ENCODE measurements at places on chromosomes 4 and X.
A peak's percentile ranks its signal among the peaks of the same experiment; 100 is the strongest.

- DNase-seq, result no peak
Measured at GRCh38 chr4:181194096-181194495, 1049.1 kb upstream of the TENM3 start.

DNA sequence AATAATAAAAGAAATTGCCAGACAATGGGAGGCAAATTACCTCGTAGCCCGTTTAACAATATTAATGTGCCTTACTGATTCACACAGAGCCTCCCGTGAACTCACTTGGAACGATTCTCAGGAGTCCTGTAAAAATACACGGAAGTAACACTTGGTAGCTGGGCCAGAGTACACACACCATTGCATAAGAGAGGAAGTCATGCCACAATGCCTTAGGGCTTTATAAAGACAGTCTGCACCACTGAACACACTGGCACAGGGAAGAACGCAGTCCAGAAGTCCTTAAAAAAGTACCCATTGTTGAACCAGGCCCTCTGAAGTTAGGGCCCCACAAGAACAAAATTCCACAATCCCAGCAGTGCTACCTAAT is 15.1 kb downstream of the SLC2A9 start:
- no peak for DNase-seq

DNA sequence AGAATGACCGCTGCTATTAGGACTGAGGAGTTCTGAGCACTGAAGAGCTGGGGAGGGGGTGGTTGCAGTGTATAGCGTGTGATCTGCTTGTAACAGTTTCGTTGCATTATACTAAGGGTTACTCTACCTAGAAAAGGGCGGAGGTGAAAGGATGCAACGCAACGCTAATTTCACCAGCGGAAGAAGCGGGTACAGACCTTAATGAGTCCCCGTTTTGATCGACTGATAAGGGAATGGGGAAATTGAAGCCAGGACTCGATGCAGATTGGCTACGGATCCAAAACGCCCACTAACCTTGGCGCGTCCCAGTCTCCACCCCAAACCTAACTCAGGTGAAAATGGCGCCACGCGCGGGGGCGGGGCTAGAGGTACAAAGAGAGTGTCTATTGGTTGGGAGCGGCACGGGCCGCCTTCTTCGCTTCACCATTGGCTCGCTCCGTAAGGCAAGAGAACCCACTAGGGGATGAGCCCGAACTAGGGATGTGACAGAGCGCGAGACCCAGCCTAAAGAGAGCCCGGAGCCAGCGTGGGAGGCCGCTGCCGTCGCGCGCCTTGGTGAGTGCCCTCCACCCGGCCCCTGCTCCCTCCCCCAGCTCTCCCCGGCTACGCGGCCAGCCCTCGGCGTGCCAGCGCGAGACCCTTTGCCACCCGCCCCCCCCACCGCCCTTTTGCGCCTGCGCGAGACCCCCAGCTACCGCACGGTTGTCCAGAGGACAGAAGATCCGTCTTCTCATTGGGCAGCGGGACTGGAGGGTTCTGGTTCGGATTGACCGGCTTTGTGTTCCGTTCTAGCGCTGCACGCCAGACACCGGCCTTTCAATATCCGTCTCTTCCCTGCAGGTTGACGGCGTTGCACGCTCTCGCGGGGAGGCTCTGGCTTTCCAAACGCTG is at the start of gene EBP:
EBP (plus strand) TSS at position 456 of the 891 bp plus-strand sequence. CDS start 1,964 bp downstream, outside the sequence.
- peak; percentile 85 for DNase-seq

GRCh38 chr4:67456577-67457196 is 88.6 kb downstream of the CENPC start:
- no peak for DNase-seq

- DNase-seq, result no peak
Measured at GRCh38 chr4:121016611-121017010, 55.7 kb downstream of the NDNF start.

DNA sequence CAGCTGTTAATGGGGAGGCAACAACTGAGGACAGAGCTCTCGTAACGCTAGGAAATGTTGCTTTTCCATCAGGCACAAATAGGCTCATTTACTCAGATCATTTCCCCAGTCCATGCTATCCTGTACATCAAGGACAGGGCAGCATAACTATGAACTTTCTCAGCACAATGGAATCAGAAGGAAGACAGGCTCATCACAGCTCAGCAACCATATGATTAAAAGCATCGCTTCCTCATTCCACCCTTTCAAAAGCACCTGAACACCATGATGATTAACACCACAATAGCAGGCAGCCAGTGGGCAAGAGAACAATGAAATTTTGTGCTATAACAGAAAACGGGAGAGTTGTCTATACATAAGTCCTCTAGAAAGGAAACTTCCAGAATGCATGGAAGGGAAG is 297.8 kb downstream of the ZNF674 start:
- DNase-seq, result no peak

GRCh38 chr4:108581083-108581482 is 39.3 kb upstream of the RPL34 start:
- DNase-seq, result no peak

GRCh38 chr4:139633661-139634060 is 32.0 kb upstream of the MGST2 start:
- DNase-seq, result no peak

- no peak for DNase-seq
Measured at GRCh38 chr4:46837639-46838038, 71.4 kb downstream of the COX7B2 start.

- DNase-seq, result no peak
Measured at GRCh38 chr4:143302536-143302935, 34.1 kb upstream of the GAB1 start.

GRCh38 chr4:25075129-25075528 is 44.4 kb upstream of the LGI2 start:
- DNase-seq, result no peak

- no peak for DNase-seq
Measured at GRCh38 chr4:20809812-20810211, 109.6 kb downstream of the PACRGL start.

DNA sequence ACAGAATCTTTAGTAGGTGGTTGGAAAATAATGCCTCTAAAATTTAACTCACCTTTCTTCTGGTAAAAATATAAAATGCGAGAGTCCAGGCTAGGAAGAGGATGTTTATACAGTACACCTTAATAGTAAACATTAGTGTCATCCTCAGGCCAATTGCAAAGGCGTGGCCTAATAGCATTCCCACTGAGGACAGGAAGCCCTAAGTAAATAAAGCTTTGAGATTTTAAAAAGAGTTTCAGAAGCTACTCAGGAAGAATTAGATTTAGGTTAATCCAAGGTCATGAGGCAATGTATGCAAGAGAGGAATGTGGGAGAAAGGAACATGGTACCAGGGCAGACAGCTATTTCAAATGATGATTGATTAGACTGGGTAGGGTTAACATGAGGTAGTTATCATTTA is 49.5 kb downstream of the RPGR start:
- DNase-seq, result no peak

DNA sequence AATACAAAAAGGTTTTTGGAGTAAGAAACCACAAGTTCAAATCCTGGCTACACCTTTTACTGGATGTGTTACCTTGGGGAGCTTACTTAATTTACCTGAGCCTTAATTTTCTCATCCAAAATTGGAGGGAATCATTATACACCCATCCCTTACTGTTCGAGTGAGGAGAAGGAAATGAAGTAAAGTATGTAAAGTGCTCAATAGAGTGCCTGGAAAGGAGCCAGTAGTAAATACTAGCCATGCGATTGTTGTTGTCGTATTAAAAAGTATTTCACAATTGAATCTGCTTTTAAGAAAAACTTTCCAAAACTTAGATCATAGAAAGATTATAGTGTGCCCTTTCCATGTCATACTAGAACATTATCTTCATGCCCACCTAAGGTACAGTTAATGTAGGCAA is 124.5 kb downstream of the ATXN3L start:
- no peak for DNase-seq

DNA sequence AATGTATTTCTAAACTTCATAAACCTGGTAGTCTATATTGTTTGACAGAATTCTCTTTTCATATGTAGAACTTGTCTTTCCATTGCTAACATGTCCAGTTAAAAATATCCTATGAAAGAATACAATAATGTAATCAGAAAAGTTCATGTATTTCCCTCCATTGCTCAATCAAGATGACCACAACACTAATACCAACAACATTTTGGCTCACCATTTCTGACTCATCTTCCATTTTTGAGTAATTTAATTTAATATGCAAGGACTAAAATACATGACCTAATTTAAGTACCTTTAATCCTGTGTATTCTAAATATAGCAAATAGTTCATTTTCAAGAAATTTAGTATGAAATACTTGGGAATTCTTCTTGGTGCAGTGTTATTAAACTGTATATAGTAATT is 239.5 kb upstream of the GPC4 start:
- no peak for DNase-seq

GRCh38 chrX:134949271-134949670 is 41.5 kb upstream of the SMIM10 start:
- DNase-seq, result no peak

GRCh38 chr4:17469931-17470674 is 41.8 kb downstream of the QDPR start:
- DNase-seq, result no peak

- no peak for DNase-seq
Measured at GRCh38 chr4:11589676-11590075, 161.0 kb upstream of the HS3ST1 start.

DNA sequence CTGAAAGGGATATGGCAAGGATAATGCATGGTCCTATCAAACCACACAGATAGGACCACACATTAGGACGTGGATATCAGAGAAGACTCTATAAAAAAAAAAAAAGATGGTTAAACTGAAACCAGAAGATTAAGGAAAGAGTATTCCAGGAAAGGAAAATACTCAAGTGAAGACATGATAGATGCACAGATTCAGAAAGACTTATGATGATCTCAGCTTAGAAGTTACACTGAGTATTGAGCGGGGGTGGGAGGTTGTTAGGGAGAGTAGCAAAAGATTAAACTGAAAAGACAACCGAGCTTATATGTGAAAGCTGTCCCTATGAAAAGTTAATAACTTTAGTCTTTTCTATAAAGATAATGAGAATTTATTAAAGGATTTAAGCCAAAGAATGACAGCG is 211.0 kb upstream of the EMCN start:
- no peak for DNase-seq

GRCh38 chr4:147723326-147723725 is 8.6 kb upstream of the ARHGAP10 start:
- no peak for DNase-seq

- no peak for DNase-seq
Measured at GRCh38 chr4:17761062-17761461, 20.4 kb downstream of the FAM184B start.

DNA sequence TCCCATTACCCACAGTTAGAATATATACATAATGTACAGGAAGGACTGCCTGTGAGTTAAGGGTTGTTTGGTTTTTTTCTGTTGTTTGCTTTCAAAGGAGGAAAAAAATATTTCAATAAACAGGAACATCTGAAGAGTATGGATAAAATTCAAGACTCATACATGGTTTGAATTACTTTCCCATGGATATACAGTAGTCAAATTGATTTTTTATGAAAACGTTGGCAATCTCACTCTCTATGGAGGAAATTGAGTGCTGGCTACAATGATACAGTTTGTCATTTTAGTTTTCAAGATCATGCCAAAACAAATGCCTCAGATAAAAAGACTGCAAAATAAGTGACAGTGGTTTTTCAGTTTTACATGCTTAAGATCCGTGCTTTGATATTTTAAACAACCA is 116.6 kb downstream of the SH3RF1 start:
- DNase-seq, result no peak

DNA sequence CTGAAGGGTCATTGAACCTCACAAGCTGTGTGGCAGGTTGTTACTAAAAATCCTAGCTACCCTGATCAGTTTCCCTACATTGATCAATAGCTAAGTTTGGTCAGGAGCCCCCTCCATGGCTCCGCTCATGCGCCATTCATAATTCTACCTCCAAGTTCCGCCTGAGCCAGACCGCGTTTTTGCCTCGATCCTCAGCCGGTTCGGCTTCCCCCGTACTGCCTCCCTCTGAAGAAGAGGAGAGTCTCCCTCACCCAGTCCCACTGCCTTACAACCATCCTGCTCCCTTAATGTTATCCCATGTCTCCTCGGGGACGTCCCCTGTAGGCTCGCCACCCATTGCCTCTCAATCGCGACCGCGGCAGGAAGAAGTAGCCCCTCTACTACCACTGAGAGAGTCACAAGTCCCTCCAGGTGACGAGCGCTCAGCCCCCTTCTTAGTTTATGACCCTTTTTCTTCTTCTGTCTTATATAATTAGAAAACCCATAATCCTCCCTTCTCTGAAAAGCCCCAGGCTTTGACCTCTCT is 158.2 kb downstream of the DEFB131A start:
- no peak for DNase-seq

GRCh38 chr4:125315576-125316400 is 1.0 kb downstream of the FAT4 start:
- no peak for DNase-seq

- DNase-seq, result no peak
Measured at GRCh38 chr4:76307660-76308014, 1.1 kb downstream of the STBD1 start.

DNA sequence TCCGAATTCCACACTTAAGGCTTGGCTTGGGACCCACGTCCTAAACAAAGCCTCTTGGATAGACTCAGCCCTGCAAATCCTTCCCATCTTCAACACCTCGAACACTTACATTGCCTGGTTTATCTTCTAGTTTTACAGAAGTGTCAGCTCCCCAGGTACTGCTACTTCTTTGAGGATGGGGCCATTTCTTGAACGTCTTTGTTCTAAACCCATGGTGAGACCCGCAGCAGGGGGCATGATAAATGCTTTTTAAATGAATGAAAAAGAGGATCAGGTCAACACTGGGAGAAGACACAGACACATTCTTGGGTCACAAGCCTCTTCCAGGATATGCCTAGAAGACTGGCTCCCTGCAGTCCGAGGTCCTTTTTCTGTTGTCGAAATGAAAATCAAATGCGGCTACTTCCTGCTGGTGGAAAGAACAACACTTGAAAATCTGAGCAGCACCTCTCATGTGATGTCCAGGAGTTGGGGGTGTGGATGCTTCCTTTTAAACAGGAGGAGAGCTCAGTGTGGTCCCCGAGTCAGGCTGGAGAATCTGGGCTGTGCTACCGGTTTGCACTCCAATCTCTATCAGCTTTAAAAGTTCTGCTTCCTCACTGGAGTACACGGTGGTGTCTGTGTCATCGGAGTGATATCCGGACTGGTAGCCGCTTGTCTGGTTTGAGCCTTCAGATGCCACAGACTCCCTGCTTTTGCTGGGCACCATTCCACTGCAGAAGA is 45.8 kb downstream of the KDR start:
- DNase-seq, result no peak

Data from stimulated activated CD4-positive, alpha-beta T cell treated with anti-CD3 and anti-CD28 coated beads, Interleukin-1b, Interleukin-23, amount 100 ng/mL, for 1 hour (primary cell).